ENCODE measurements at places on chromosomes 2 and 18.

- DNase-seq: no peak
Observed at GRCh38 chr2:98839292-98839691, 96.7 kb downstream of the CRACDL start.

DNA sequence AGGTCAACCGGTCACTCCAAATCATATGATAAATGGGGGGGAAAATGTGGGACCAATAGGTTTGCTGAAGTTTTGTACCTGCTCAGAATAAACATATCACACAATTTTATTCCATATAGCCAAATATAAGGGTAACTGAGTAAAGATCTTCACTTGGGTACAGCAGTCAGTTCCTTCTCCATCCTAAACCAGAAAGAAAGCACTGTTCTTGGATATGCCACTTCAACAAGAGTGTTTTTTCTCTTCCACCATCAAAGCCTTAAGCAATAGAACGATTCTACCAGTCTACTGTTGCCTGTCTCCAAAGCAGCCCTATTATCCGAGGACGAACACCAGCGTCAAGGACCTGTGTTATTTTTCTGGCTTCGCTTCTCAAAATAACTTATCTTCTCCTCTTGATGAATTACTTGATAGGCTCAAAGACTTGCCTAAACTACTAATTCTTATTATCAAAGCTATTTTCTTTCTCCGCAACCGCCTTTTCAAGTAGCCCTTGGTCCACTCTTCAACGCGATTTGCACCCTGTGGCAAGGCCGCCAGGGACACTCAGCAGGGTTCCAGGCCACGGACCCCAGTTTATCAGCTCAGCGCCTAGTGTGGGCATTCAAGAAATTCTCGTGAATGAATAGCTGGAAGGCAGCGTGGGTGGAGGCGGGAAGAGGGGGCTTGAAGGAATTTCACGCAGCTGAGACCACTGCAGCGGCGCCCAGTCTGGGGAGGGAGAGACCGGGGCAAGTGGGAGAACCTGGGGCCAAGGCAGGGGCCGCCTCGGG is 646 bp downstream of the ALS2 start:
- DNase-seq: no peak

DNA sequence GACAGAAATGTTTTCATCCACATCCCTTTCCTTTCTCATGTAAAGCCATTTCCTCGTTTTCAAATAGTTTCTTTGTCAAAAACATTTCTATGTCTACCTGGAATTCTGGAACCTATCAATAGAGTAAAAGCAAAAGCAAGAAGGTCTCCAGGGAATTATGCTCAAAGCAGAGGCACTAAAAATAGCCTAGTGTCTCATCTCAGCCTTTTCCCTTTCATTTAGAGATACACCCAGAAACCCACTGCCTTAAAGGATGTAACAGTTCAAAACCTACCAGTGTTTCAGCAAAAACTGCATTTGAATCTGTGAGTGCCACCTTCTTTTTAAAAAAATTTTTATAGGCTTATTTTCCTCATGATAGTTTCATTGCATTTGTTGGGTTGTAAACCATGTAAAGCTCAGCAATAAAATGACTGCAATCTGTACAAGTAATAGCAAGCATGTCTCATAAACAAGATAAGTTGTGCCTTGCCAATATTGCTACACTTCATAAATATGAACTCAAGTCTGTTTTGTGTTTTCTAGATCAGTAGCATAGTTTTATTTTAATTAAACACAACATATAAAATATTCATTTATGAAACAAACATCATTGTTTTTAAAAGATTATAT is 927.3 kb upstream of the ACVR2A start:
- DNase-seq: no peak

- DNase-seq: no peak
Observed at GRCh38 chr2:158539176-158540005, 82.6 kb downstream of the PKP4 start.

DNA sequence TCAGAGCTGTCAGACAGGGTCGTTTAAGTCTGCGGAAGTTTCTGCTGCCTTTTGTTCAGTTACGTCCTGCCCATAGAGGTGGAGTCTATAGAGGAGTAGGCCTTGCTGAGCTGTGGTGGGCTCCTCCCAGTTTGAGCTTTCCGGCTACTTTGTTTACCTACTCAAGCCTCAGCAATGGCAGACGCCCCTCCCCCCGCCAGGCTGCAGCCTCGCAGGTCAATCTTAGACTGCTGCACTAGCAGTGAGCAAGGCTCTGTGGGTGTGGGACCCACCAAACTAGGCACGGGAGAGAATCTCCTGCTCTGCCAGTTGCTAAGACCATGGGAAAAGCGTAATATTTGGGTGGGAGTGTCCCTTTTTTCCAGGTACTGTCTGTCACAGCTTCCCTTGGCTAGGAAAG is 86.5 kb downstream of the EFEMP1 start:
- no peak for DNase-seq
